ENCODE measurements at places on chromosomes 2 and 18. TPM values are rescaled to one million over a fixed set of nuclear protein-coding genes. Genes with fewer than 3 reads are reported as not detected.

DNA sequence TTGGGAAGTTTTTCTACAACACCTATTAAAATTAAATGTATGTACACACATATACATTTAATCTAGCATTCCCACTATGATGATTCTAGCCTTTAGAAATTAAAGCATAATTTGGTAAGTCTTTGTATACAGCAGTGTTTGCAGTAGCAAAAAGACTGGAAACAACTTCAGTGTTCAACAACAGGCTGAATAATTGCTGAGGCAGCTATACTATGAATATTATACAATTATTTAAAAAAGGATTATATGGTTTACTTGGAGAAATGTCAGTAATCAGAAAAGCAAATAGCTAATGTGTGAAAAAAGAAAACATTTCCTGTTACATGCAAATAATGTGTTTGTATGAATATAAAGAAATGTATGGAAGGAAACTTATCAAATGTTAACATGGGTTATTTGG is 1.4 kb upstream of the ZNF638 start:
- DNase-seq: no peak

DNA sequence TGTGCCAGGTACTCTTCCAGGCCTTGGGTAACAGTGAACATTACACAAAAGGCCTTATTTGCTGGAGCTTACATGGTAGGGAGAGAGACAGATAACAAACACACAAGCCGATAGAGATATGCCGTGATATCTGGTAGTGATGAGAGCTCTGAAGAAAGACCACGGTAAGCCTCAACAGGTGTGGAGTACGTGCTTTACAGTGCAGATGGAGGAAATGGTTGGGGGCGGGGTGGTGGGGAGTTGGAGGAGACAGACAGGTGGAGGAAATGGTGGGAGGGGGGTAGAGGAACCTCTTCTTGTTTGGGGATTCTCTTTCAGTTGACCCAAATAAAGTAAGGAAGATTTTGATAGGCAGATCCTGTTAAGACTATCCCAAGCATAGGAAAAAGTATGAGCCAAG is 141.1 kb upstream of the ALPP start:
- DNase-seq: no peak

DNA sequence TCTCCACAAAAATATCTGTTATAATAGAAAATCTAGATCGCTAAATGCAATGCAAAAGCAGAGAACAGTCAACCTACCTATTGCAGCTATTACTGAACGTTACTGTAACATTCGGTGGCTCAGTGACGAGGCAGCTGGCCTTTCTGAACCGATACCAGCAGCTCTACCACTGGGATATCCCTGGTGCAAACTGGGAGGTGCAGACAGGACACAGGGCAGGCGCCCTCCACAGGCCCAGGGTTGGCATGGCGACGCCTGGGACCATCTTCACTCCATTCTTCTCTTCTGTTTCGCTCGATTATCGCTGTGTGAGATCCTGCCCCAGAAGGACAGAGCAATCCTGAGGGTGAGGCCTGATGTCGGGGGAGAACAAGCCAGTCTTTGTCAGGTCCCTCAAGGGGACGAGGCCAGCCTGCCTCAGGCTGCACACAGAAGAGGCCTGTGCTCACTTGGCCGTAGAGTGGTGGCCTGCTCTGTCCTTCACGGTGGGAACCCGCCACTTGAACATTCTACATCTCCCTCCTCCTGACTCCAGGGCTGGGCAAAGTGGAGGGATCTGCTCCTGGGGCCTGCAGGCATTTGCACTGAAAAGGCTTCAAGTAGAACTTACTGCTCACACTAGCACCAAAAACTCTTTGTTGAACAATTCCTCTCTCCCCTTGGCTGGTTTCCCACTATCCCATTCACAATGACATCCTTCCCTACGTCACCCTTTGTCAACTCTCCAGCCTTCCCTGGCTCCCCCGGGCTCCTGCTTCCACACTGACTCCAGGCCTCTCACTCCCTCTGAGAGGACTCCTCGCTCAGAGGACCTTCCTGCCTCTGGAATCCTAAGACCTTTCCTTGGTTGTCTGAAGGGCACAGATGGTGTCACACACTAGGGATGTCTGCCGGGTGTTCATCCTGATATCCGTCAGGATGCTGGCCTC is 49.7 kb downstream of the CYRIA start:
- DNase-seq: no peak

DNA sequence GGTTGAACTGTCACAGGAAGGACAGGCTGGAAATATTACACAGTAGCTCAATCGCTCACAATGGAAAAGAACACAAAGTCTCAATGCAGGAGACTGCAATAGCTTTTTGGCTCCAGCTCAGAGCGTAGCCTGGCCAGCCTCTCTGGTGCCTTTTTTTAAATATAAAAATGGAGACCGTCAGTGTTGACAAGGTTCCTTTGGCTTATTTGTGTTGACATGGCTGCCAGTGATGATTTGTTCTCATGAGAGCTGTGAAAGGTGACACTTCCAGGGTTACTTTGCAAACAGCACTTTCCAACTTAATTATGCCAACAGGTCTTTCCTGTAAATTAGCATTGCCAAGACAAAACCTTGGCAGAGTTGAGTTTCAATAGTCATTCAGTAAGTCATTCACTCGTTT is 70.8 kb downstream of the KCNE4 start:
- DNase-seq: no peak

DNA sequence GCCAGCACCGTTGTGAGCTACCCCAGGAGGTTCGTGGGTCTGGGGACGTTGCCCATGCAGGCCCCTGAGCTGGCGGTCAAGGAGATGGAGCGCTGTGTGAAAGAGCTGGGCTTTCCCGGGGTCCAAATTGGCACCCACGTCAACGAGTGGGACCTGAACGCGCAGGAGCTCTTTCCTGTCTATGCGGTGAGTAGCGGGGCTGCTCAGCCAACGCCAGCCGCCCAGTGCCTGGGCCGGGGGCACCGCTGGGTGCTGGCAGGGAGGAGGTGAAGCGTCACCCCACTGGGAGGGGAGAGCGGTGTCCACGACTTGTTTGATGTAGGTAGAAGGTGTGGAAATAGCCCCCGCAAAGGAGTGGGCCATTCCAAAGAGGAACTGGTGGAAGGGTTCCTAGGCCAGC is 25.0 kb downstream of the ACMSD start:
- DNase-seq: no peak

DNA sequence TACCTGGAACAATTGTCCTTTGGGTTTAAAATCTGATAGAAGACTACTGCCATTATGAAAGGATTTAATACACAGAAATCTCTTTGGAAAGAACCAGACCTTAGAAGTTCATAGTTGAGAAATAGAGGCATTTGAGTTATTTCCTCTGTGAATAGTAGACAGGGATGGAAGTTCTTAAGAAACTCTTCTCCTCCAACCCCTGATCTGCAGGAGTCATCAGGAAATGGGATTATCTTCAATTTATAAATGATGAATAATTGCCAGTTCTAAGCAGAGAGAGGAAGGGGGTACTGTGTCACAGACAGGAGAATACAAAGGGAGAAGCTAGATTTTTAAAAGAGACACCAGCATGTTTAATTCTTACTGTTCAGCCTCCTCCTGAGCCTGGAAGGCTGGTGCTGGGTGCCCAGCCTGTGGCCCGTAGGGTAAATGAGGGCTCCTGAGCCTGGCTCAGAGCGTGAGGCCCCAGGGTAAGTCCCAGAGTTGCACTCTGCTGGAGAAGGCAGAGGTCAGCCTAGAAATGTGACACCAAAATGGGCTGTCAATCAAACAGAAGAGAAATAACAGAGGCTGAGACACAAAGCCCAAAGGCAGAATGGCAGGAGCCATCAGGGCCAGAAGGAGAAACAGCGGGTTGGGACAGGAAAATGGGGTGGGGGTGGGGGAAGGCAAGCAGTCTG is 58.2 kb upstream of the PKDCC start:
- DNase-seq: no peak

DNA sequence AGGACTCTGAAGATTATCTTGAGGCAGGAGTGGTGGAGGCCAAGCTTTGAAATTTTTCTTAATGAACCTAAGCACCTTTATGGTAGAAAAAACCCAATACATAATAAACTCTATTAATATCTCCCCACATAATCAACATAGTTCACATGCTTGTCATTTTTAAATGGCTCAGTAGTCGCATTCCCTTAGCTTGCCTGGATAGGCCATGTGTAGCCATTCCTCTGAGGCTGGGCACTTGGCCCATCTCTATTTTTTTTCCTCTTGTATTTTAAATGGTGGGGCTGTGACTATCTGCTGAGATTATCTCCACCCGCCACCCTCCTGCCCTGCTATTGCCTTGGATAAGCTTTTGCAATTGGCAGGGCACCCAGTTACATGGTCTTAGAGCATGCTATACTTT is 143.1 kb downstream of the FHOD3 start:
- no peak for DNase-seq

DNA sequence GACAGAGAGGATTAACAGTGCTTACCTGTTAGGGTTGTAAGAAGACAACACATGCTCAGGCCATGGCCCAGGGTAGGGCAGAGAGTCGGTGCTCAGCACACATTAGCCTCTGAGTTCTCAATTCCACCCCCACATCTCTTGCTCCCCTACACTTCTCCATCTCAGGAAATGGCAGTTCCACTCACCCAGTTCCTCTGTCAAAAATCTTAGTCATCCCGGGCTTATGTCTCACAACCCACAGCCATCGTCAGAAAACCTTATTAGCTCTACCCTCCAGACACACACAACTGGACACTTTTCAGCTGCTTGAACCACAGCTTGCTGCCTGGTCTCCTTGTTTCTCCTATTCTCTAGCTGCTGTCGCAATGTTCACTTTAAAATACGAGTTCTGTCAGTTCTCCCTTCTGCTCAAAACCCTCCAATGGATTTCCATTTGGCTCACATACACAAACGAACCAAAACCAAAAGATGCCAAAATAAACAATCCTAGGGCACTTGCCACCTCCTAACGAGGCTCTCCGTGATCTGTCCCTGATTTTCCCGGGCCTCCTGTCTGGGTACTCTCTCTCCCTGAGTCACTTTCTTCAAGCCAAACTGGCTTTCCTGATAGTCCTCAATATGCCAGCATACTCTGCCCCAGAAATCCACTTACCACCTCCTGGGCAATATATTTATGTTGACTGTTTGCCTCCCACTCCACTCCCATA is 89.7 kb downstream of the KCTD1 start:
- DNase-seq: no peak

- DNase-seq: peak; percentile 39
Observed at GRCh38 chr2:85734942-85735608, 18.7 kb upstream of the ATOH8 start.

DNA sequence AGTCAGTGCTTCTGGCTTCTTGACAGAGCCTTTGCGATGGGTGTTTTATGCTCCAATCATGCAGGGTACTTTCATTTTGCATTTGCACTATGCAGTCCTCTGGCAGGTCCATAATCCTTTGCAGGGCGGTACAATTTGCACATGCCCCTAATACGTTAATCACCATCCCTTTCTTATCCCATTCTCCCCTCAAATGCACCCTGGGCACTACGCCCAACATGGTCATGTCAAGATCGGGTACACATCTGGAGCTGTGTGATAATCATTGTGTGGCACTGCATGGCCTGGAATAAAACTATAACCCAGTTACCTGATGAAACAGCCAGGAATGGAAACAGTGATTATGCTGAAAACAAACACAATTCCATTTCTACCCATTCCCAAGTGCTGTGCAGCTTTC is 27.7 kb downstream of the LOXHD1 start:
- no peak for DNase-seq

DNA sequence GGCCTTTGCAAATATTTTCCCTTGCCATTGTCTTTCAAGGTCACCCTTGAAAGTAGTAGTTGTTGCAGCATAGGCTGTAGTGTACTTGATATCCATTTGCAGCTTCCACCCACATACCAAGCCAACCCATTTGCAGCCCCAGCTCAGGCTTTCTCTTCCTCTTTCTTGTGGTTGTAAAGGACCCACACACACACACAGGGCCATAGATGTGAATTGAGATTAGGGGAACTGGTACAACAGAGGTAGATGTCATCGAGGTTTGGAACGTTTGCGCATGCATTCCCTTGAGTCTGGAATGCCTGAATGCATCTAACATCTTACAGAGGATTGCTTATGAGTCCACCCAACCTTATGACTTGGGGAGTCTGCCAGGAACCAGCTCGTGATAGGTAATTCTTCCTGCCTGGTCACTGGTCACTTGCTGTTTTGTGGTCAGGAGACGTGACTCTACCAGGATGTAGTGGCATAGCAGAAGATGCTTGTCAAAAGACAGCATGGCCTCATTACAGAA is 91.9 kb downstream of the MRPS9 start:
- no peak for DNase-seq

GRCh38 chr2:1259746-1260145 is 153.5 kb upstream of the TPO start:
- DNase-seq: no peak

DNA sequence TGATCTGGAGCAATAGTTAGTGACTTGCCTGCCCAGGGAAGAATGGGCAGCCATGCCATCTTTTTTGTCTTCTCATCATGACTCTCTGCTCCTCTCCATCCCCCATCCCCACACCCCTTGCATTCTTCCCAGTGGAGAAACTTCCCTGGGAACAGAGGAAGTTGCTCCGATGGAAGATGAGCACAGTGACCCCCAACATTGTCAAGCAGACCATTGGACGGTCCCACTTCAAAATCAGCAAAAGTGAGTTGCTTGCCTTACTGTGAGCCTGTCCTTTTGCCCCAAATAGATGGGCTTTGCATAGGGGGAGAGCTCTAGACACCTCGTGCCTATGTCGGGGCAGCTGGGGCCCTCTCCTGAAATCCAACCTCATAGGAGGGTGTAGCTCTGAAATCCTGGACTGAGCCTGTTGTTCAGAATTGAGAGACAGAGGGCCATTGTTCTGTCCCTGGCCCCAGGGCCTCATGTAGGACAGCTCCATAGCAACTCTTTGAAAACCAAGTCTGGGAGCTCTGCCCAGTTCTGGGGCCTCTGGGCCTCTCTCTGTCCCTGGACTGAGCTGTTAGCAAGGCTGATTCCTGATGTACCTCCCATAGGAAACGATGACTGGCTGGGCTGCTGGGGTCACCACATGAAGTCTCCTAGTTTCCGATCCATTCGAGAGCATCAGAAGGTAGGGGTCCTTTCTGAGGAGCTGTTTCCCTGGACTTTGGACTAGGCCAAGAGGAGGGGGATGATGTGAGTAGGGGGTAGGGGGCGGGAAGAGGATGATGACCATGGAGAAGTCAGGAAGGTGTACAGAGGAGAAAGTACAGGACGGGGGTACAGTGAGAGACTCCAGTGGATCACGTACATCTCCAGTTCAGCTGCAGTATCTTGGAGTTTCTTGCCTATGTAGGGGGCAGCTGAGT is 35.2 kb downstream of the TTLL4 start:
- no peak for DNase-seq

GRCh38 chr2:121790276-121790956 is 35.0 kb downstream of the TSN start:
- DNase-seq: peak; percentile 89

HPCAL1 gene
- 29.2 TPM for total RNA-seq

DSG2 gene
- total RNA-seq: 144 TPM

BCL2 gene
- total RNA-seq: 0.99 TPM

TRIM54 gene
- not detected for total RNA-seq

ADI1 gene
- 39.6 TPM for total RNA-seq

CNDP1 gene
- not detected for total RNA-seq

SYT4 gene
- total RNA-seq: not detected

TMEM163 gene
- total RNA-seq: not detected

UGT1A3 gene
- total RNA-seq: 0.88 TPM

PKDCC gene
- not detected for total RNA-seq

RGPD4 gene
- not detected for total RNA-seq

DCDC2C gene
- total RNA-seq: not detected
